Activated T-helper 2 cell treated with anti-CD3 and anti-CD28 coated beads, Interferon-gamma antibody, Interleukin-2, Interleukin-4, amounts not matched to agents 10 μg/mL and 5 μg/mL and 100 μg/mL, durations not matched to agents 14 hours and 24 hours and 36 hours (primary cell): ENCODE measurements at places on chromosomes 12 and 14. TPM values are rescaled to one million over a fixed set of nuclear protein-coding genes. Genes with fewer than 3 reads are reported as not detected.

The NUBPL gene
- 8.7 and 9.5 TPM in 2 replicates for total RNA-seq

DNA sequence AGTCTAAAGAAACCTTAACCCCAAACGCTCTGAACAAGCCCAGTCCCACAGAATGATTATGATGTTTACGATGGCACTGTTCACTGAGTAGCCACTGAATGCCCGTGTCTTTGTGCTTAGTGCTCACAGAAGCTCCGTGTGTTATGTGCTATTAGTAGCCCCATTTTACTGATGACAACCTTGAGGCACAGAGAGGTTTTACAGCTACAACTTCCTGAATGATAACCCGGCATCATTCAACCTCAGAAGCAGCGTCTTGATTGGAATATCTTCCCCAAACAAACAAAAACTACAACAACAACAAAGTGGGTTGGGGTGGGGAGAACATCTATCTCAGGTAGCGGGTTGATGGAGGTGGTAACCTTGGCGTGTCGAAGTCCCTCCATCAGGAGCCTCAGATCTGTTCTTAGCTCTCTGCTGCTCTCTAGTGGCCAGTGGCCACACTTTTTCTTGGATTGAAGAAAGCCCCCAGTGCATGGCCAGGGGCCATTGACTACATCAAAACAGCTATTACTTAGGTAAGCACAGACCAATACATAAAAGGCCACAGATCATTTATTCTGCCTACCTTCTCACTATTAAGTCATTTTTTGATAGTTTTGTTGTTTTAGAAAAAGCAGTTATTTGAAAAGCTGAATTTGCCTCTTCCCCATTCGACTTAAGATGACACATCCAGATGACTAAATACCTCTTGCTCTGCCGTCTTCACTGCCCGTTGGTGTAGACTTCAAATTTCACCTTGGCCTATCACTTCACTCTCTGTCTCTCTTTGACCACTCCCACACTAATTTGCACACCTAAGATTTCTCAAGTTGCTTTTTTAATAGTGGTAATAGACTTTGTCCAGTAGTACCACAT is 376.9 kb downstream of the GALC start:
- DNase-seq: peak; percentile 10

GRCh38 chr14:69044965-69045555 is 66.0 kb upstream of the ACTN1 start:
- no peak for DNase-seq

The PRKCH gene
- 101 and 102 TPM in 2 replicates for total RNA-seq

GRCh38 chr14:59863806-59864525 is 6.6 kb downstream of the RTN1 start:
- no peak for DNase-seq

The CISTR gene
- total RNA-seq: not detected in 2 replicates

DNA sequence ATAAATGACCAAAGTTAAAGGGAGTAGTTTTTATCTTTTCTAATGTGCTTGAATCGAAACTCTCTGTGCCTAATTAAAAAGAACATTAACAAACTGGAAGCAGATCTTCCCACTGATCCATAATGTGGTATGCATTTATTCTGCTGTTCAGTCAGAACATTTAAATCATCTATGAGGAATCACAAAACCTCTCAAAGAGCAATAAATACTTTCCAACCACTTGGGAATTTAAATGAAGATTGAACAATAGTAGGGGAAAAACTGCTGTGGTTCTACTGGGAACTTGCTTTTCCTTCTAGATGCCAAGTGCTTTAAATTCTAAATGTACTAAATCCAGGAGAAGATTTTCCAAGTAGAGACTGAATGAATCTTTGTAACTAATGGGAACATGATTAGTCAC is 12.3 kb upstream of the CHPT1 start:
- no peak for DNase-seq

GRCh38 chr12:15052691-15053090 is 79.8 kb downstream of the PDE6H start:
- no peak for DNase-seq

DNA sequence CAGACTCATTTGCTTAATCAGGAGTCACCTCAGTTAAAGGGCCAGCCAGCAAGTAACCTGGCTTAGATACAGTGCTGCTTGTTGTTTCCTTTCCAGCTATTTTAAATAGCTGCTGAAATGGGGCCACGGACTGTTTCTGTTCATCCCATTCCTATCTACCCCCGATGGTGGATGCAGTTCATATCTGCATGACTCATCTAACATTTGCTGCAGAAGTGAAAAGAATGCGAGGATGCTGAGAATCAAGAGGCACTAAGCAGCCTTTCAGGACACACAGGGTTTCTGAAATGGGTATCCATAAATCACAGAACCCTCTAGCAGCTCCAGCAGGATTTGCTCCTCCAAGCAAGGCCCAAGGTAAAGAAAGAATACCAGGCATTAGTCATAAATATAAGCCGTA is 60.2 kb upstream of the RTRAF start:
- DNase-seq: no peak

The PELI2 gene
- total RNA-seq: 2.3 and 2.8 TPM in 2 replicates

- peak; percentile 11 for DNase-seq
Measured at GRCh38 chr12:14167005-14167628, 185.7 kb upstream of the GRIN2B start.

DNA sequence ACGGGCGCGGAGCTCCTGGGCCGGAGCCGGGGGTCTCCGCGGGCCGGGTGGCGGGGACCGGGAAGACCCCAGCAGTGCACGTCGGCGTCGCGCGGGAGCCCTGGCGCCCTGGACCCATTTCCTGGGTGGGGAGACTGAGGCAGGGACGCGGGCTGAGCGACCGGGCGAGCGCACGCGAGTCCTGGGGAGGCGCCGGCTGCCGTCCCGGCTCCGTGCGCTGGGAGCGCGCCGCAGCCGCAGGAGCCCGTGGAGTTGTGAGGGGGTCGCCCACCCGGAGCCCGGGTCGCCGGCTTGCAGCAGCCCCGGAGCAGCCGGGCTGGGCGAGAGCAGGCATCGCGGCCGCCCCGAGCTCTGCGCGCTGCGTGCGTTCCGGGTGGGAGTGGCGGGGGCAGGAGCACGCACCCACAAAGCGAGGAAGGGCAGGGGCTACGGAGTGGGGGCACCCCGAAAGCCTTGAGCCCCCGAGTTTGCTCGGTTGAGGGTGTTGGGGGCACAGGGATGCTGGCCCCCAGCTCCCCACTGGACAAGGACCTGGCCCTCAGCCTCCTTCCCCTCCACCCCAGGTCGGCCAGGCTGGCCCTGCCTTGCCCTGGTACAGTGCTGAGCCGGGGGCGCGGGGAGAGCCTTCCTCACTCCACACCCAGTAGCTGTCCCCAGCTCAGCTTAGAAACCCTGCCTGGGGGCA is 620 bp downstream of the MMP17 start:
- no peak for DNase-seq

GRCh38 chr14:90544566-90544965 is 147.7 kb downstream of the CALM1 start:
- DNase-seq: no peak

DNA sequence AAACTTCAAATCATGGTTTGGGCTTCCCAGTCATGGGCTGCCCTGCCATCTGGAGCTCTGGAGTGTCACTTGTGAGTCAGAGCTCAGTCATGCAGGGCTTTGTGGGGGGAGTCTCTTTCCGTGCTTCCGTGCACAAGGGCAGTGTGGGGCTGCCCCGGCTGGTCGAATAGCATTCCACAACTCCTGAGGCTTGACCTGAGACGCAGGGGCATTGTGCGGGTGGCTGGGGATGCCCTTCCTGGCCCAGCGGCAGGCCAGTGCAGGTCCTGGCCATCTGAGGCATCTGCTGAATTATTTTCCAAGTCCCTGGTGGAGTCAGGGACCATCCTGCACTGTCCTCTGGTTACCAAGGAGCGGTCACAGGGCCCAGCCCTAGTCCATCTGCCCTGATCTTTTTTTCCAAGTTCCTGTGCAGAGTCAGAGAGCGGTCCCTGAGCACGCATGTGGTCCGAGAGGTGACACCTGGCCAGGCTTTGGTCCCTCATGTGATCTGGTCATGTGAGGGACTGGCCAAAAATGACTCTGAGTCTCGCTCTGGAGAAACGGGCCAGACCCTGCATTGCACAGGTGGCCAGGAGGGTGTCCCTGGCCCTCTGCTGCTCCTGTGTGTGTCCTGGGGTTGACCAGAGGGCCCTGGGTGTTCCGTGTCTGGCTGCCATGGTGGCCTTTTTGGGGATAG is 167.0 kb upstream of the ALG10B start:
- DNase-seq: no peak

DNA sequence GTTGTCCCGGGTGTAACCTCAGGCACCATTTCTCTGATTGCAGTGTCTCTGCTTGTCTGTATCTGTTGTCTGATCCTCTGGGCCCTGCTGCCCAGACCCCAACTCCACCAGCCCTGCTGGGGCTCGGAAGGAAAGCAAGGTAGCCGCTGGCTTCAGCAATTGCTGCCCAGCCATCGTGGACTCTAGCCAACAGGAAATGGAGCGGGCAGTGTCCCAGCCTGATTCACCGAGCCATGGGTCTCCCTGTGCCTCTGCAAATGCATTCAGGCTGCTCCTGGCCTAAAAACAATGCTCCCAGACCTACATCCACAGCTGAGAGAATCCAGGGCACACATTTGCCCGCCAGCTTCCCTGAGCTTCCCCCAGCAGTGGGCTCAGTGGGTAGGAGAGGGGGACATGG is 9.2 kb downstream of the TUNAR start:
- no peak for DNase-seq

DNA sequence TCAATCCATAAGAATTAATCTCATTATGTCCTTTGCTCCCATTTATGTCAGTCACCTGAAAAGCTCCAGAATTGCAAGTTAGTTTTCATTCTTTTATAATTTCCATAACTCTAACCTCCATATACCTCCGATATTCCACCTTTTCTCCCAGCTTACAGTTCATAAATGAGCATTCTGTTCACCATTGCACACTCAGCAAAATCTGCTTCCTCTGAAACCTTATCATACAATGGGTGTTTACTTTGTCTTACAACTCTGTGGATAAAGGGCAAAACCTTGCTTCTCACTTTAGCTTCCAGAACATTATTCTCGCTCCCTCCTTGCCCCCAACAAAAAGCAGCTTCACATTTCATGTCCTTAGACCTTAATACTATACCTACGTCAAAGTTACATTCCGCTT is 19.3 kb upstream of the SLCO1B1 start:
- no peak for DNase-seq

GRCh38 chr14:94560291-94560665 is 964 bp upstream of the SERPINA4 start:
- no peak for DNase-seq

The SPIC gene
- not detected in 2 replicates for total RNA-seq

GRCh38 chr14:77131206-77131605 is 10.4 kb downstream of the ZDHHC22 start:
- DNase-seq: no peak

The PRB2 gene
- total RNA-seq: not detected in 2 replicates
